ENCODE measurements at places on chromosomes 7 and 10.

DNA sequence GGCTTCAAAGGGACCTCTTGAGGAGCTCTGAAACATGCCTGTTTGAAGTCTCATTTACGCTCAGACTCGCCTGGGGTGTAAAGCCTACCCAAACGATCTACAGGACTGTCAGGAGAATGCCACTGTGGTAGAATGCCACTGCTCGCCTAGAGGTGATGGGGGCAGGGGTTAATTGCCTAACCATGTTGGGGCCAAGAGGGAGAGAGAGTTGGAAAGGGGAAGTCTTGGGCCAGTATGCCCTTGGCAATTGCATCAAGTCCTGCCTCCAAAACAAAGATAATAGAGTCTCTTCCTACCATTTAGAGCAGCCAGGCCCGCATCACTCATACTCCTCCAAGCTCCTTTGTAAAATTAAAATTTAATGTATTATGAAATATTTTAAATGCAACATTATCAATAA is 25.2 kb downstream of the CDK1 start:
- no peak for DNase-seq

- DNase-seq = no peak
Measured at GRCh38 chr10:62844280-62845011, 28.3 kb upstream of the EGR2 start.

GRCh38 chr7:149844445-149844844 is 6.3 kb downstream of the ZNF862 start:
- no peak for DNase-seq

GRCh38 chr10:113292086-113292485 is 260.8 kb upstream of the HABP2 start:
- DNase-seq = no peak

- DNase-seq = no peak
Measured at GRCh38 chr10:59771162-59771807, 18.0 kb upstream of the MRLN start.

- DNase-seq = peak; percentile 45
Measured at GRCh38 chr10:129030996-129031843, 435.8 kb upstream of the MGMT start.

DNA sequence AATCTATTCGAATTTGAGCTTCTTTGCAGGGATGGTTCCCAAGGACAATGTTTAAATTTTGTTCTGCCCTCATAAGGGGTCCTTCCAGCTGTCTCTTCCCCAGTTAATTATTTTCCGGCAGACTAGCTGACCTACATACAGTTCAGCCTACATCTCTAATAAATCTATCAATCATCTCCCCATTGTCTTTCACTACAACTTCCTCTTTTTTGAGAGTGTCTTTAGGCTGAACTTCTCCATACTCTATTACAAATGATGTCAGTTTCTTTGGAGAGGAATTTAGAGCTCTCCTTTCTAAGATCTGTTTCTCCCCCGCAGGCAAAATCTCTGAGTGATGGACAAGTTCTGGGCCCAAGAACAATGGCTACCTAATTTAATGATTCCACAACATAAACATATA is 122.2 kb downstream of the PCLO start:
- DNase-seq = no peak

GRCh38 chr10:13823709-13824405 is 237.1 kb downstream of the PRPF18 start:
- DNase-seq = no peak

GRCh38 chr10:43234471-43235041 is 32.3 kb downstream of the RASGEF1A start:
- DNase-seq = no peak

DNA sequence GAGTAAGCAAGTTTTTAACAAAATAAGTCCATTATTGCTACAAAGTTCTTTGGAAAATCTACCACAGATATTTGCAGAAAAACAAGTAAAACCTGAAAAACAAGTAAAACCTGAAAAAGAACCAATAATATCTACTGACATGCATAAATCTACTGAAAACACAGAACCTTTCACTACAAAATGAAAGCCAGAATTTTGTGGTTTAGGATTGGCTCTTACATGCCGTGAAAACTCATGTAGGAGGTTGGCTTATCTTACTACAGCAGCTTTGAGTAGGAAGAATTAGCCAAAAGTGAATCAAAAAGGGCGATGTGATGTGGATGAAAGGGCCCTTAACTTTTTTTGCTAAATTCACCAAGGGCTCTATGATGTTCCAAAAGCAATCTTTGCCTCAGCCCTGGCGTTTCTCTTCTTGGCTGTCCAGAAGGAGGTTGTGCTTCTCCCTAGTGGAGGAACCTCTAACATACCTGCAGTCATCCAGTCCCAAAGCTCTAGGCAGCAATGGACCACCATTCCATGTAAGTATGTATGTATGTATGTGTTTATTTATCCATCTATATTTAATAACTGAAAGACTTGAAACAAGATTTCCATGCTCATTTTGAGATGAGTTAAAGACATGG is 93.5 kb upstream of the ZNF804B start:
- DNase-seq = no peak

- no peak for DNase-seq
Measured at GRCh38 chr10:785861-786214, 96.4 kb upstream of the DIP2C start.

DNA sequence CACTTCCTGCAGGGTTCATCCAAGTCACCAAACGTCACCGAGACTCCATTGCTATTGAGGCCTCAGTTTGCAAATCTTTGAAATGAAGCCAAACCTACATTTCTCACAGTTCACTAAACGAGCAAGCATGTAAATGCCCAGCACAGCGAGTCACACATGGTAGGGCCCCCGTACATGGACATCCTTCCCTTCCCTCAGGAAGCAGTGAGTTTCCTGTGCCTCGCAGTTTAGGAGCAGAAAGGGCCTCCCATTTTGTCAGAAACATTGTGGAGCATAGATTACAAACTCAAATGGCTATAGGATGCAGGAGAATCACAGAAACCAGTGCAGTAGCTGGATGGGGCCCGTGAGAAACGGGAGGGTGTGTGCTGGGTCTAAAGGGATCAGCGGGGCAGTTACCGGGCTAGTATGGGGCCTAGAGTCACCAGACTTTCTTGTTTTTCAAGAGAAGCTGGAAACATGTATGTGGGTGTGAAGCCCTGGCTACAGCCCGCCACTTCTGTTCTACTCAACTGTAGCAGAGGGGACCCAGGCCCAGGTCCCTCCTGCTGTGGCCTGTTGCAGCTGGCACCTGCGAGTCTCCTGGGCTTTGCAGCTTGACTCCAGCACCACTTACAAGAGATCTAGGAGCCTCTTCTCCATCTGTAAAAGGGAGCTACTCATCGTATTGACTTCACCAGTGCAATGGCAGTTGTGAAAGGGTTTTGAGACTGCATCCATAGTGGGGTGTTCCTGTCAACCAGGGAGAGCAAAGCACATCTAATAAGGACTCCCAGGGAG is 14.2 kb upstream of the SLC18A3 start:
- no peak for DNase-seq

DNA sequence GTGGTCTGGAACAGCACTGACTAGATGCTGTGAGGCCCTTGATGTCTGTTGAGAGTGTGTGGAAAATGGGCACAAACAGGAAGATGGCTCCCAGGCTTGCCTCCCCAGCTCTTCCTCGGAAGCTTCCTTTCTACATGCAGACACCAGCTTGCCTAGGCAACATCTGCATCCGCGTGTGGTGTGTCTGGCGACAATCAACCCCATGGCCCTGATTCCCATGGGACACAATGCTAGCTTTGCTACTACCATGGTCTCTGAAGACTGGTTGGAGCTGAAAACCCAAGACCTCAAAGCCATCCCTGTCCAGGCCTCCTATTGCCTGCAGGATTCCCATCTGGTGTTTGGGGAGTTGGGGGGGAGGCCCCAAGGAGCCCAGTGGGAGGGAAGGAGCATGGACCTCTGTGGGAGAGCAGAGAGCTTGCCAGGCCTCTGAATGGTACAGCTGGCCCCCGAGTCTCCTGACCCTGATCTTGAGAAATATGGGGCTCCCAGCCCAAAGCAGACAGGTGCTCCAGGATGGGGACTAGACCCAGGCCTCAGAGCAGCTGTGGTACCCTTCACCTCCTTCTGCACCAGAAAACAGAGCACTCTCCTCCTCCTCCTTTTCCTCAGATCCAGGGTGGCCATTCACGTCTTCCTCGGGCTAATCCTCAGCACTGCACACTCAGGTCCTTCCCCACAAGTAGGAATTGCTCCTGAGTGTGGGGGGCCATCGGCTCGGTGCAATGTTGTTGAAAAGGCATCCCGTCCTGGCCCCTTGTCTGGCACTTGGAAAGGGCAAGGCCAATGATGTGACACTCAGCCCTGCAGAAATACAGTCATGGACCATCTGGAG is 57.6 kb downstream of the ARHGAP22 start:
- no peak for DNase-seq

DNA sequence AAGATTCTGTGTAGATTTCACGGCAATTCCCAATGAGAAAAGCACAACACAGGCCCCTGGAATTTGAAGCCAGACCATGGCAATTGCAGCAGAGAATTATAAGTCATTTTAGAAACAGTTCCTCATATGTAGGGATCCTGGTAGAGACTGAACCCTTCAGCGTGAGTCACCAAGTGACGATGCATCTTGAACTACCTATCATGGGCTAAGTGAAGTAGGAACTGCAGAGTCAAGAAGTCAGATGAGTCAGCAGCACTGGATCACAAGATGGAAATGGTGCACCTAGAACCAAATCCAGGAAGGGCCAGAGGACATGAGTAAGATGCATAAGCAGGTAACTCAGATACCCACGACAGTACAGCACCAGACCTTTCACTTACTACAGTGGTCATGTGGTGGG is 140.0 kb upstream of the TPK1 start:
- DNase-seq = no peak

DNA sequence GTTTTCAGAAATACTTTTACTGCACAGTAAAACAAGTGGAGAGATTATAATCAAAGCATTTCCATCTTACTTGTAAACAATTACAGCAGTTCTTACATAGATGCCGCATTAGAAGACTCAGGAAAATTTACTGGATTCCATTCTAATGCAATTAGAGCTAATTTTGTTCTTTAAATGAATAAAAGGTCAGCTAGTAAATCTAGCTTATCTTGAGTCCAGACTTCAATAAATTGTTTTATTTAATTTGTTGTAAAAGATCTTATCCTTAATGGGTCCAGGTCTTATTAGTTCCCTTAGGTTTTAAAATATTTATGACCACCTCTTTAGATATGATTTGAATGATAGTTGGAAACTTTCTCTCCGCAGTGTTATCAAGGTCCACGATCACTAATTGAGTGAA is 70.2 kb upstream of the GATA3 start:
- DNase-seq = no peak

GRCh38 chr7:36283181-36283580 is 106.5 kb upstream of the ANLN start:
- no peak for DNase-seq

DNA sequence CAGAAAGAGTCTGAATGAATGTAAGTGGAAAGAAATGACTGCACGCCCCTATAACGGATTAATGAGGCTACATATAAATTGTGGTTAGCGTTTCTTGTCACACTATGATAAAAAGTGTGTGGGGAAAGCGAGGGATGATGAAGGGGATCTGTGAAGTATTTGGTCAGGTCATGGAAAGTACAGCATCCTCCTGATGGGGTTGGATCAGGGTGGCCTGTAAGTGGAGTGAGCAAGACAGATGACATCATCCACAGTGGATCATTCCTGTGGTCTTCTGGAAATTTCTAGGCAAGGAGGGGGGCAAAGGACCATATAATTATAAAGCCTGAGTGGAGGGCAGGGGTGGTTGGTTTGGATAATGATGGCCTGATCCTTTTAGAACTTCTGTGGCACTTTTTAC is 606.0 kb downstream of the INHBA start:
- no peak for DNase-seq

- DNase-seq = no peak
Measured at GRCh38 chr7:2638224-2638991, 6.6 kb downstream of the TTYH3 start.

DNA sequence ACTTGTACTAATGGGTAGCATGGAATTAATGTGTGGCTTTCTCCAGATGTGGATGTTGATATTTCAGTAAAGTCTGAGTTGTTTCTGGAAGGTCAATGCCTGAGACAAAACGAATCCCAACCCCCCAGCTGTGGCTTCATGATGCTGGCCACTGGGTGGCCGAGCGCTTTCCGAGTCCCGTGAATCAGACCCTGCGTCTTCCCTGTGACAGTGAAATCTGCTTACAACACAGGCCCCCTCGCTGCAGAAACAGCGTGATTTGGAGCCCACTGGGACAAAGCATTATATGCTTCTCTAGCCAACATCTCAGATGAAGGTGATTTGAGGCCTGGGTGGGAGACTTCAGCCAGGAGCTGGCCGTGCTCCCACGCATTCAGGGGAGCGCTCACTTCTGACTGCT is 124.7 kb downstream of the WDR37 start:
- no peak for DNase-seq

DNA sequence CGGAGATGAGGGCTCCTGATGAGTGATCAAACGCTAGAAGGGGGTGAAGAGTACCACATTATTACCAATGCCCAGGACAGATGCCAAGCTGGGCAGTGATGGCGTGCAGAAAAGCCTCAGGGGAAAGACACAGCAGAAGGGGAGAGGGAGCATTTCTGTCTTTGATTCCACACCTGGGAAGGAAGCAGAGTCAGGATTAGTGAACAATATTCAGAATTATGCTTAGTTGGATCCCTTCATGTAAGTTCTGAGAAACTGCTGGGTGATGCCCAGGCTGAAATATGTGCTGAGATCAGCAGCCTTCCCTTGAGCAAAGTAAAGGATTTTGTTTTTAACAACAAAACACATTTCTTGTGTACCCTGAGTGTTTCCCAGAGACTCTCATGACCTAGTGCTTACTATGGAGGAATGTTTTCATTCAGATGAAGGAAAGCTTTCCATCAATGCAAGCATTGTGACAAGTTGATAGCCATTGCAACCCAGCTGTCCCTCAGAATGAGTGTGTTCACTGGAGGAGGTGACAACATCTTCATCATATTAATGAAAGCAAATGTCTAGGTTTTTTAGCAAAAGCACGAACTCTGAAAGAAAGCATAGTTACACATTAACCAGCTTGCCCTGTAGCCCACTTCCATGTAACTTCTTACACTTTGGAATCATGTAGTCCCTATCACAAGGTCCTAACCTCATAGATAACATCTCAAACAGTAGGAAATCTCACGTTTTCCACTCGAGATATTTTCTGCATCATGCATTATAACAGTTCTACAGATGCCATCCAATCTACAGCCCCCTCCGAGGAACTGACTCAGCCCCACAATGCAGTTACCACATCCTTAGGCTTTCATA is 23.8 kb upstream of the AKR1C1 start:
- no peak for DNase-seq

DNA sequence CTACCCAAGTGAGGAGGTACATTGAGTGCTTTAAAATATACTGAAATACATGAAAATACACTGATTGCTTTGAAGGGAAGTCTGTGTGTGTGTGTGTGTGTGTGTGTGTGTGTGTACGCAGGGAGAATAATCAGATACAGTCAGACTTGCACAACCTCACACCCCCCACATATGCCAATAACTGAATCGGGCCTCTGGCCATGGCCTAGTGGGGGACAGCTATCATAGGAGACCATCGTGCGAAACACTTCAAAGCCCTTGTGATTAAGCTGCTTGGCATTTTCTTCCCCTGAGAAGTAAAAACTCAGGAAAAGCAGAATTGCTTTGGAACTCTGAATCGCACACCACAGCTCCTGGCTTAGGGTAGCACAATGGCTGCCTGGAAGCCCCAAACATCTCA is 135.1 kb downstream of the C10orf105 start:
- DNase-seq = no peak

Data from stimulated activated CD4-positive, alpha-beta T cell treated with anti-CD3 and anti-CD28 coated beads, TNF-alpha, amount 100 ng/mL, for 24 hours (primary cell).